Uterus (tissue), 4 donors: ENCODE measurements at places on chromosomes 3 and 15. TPM values are rescaled to one million over a fixed set of nuclear protein-coding genes. Genes with fewer than 3 reads are reported as not detected.

GRCh38 chr3:99602183-99602582 is 36.2 kb upstream of the COL8A1 start:
- H3K4me3 ChIP-seq, result no peak overlapping the region
- DNase-seq, result no peak
- H3K27me3 ChIP-seq, result no peaks in the 10 kb centered on the region
- no peaks in the 10 kb centered on the region for H3K4me1 ChIP-seq

- DNase-seq, result no peak
- peak overlapping the region; percentile 12 for H3K27ac ChIP-seq
Measured at GRCh38 chr3:63955830-63956545, 43.8 kb upstream of the SCAANT1 start.

Gene SLC7A14
- not detected for total RNA-seq

Gene AMT
- total RNA-seq, result 12.5 TPM

- DNase-seq, result no peak
- no peak overlapping the region for H3K27ac ChIP-seq
- H3K36me3 ChIP-seq, result no peaks in the 10 kb centered on the region
- no peaks in the 10 kb centered on the region for H3K27me3 ChIP-seq
Measured at GRCh38 chr3:194025951-194026350, 110.0 kb upstream of the HES1 start.

- DNase-seq, result no peak
- no peak overlapping the region for H3K27ac ChIP-seq
- no peak overlapping the region for H3K4me3 ChIP-seq
- no peaks in the 10 kb centered on the region for H3K36me3 ChIP-seq
- peaks cover 8% of the 10 kb centered on the region for H3K27me3 ChIP-seq
Measured at GRCh38 chr15:52789008-52789600, 1.0 kb downstream of the ONECUT1 start.

- peaks cover 18% of the 10 kb centered on the region for H3K4me1 ChIP-seq
- H3K4me3 ChIP-seq, result no peak overlapping the region
- no peaks in the 10 kb centered on the region for H3K27me3 ChIP-seq
- H3K27ac ChIP-seq, result peak overlapping the region; percentile 43
- no peak for DNase-seq
Measured at GRCh38 chr3:46948830-46949671, 27.5 kb downstream of the CCDC12 start.

DNA sequence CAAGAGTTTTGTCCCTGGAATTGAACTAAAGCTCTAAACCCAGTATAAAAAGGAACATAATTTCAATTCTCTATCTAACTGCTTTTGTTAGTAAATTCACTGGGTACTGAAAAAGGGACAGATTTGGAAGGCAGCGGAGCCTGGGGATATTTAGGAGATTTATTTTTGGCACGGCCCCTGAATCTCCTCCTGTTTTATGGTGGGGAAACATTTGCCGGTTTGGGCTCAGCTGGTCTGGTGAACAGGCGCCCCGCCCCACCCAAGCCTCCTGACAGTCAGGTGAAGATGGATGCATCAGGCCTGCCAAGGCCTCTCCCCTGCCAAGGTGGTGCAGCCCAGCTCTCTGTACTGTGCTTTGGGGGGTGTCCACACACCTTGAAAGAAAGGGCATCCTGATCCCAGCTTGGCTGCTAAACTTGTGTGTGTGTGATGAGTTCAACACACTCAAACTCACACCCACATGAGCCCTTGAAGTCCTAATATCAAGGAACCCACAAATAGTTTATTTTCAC is 46.3 kb downstream of the EBLN2 start:
- H3K36me3 ChIP-seq, result no peaks in the 10 kb centered on the region
- no peak overlapping the region for H3K4me3 ChIP-seq
- H3K4me1 ChIP-seq, result no peaks in the 10 kb centered on the region
- no peak overlapping the region for H3K27ac ChIP-seq
- no peak for DNase-seq

DNA sequence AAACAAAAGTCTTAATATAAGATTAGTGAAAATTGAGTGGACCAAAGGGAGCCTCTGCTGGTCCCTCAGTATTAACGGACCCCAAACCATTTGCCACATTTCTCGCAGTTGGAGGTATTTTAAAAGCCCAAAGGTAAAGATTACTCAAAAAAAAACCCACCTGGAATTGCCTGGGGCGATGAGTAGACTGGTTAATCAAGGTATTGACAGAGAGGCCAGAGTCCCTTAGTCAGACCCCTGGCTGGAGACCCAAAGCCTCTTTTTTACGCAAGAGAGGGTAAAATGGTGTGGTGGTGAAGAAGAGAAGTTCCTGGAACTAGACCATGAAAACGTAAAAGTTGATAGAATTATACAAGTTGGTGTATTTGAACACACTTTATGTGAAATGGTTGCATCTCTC is 137.2 kb downstream of the IMPG2 start:
- H3K27ac ChIP-seq, result no peak overlapping the region
- DNase-seq, result no peak
- H3K36me3 ChIP-seq, result no peaks in the 10 kb centered on the region
- no peaks in the 10 kb centered on the region for H3K27me3 ChIP-seq

Gene GOLIM4
- total RNA-seq, result 85.1 TPM

DNA sequence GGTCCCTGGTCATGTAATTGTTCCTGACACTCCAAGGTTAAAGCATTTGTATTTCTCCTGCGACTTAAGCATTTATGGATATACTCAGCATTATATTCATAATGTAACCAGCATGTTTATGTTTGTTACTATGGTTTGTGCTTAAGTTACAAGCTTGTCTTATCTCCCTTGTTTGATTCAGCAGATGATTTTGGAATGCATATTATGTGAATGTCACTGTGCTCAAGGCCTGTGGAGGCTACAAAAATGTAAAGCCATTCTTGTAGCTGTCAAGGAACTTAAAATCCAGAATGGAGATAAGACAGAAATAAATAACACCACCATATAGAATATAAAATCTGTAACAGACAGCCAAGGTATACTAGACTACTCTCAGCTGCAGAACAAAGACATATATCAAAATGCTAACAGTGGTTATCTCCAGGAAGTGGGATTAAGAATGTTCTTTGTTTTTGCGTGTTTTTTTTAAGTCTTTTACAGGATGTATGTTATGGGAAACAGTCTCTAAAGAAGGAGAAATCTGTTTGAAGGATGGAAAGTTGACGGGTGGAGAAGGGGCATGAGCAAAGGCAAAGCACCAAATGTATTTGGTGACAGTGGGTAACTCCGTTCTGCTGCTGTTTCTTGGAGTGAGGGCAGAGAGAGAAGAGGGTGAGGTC is 61.4 kb downstream of the IGF2BP2 start:
- no peaks in the 10 kb centered on the region for H3K27me3 ChIP-seq
- peak overlapping the region; percentile 84 for H3K27ac ChIP-seq
- no peaks in the 10 kb centered on the region for H3K36me3 ChIP-seq
- no peaks in the 10 kb centered on the region for H3K4me1 ChIP-seq
- no peak for DNase-seq
- H3K4me3 ChIP-seq, result no peak overlapping the region

DNA sequence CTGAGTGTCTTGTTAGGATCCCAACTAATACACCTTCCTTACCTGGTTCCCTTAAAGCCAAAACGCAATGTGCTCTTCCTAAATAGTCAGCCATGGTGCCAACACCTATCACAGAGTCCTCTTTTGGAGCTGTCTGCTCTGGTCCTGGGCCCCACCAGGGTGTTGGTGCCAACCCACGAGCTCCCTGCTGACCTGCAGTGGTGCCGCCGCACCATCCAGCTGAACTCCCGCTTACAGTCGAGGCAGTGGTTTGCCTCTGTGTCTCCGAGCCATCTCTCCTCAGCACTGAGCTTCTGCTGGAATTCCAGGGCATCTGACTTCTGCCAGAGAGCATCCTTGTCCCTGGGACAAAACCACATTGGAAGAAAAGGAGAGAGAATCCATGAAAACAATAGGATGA is 15.9 kb downstream of the CXCR6 start:
- DNase-seq, result no peak
- H3K4me1 ChIP-seq, result no peaks in the 10 kb centered on the region
- no peaks in the 10 kb centered on the region for H3K27me3 ChIP-seq
- no peaks in the 10 kb centered on the region for H3K36me3 ChIP-seq
- H3K4me3 ChIP-seq, result no peak overlapping the region

Gene ANKRD34C
- total RNA-seq, result not detected

- H3K4me3 ChIP-seq, result no peak overlapping the region
- H3K27ac ChIP-seq, result no peak overlapping the region
- no peaks in the 10 kb centered on the region for H3K27me3 ChIP-seq
- DNase-seq, result no peak
- H3K36me3 ChIP-seq, result no peaks in the 10 kb centered on the region
Measured at GRCh38 chr3:86774082-86774691, 216.8 kb downstream of the VGLL3 start.

Gene GOLGA8R
- total RNA-seq, result 0.29 TPM

DNA sequence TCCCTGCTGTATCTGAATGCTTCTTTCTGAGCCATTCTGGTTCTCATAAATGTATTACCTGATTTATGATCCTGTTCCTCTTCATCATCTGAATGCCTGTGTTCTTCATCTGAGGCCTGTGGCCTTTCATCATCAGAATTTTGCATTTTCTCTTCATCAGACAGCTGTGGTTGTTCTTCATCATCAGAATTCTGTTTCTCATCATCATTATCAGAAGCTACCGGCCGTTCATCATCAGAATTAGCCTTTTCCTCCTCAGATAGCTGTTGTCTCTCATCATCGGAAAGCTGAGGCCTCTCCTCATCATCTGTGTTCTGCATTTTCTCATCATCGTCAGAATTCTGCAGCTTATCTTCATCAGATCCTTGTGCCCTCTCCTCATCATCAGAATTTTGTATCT is 5.9 kb downstream of the LEO1 start:
- H3K4me3 ChIP-seq, result no peak overlapping the region
- no peaks in the 10 kb centered on the region for H3K4me1 ChIP-seq
- H3K36me3 ChIP-seq, result no peaks in the 10 kb centered on the region
- no peaks in the 10 kb centered on the region for H3K27me3 ChIP-seq
- H3K27ac ChIP-seq, result no peak overlapping the region
- no peak for DNase-seq

DNA sequence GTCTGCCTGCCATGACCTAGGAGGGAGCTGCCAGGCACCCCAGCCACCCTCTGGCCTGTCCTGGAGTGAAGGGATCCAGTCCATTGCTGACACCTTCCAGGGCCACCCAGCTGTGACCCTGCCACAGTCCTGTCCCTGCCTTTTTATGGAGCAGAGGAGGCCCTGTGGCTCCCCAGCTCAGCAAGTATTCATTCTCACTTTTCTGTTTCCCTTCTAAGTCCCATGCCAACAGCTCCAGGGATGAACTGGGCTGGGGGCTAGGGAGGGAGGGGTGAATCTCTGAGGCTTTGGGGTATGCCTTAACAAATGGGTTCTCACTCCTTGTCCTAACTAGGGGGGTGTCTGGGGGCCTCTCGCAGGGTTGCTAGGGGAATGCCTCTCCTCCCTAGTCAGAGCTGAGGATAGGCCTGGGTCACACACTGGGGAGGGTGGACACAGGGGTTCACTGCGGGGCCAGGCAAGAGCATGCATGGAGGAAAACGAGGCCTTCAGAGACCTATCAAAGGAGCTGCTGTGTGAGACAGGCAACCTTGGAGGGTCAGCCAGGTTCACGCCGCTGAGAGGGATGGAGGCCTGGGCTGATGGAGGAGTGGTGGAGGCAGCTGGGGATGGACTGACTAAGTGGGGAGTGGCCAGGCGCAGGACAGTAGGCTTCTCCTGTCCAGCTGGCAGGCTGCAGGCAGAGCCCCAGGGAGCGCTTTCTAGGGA is 31.8 kb downstream of the EPHB3 start:
- DNase-seq, result peak; percentile 78
- H3K36me3 ChIP-seq, result no peaks in the 10 kb centered on the region
- peaks cover 10% of the 10 kb centered on the region for H3K4me1 ChIP-seq
- H3K27ac ChIP-seq, result peak overlapping the region; percentile 81
- H3K4me3 ChIP-seq, result no peak overlapping the region

- H3K36me3 ChIP-seq, result no peaks in the 10 kb centered on the region
- no peaks in the 10 kb centered on the region for H3K4me1 ChIP-seq
- H3K27me3 ChIP-seq, result no peaks in the 10 kb centered on the region
Measured at GRCh38 chr15:27820232-27820631, 278.9 kb downstream of the OCA2 start.

Gene CHST2
- 3.3 TPM for total RNA-seq

Gene NANOGP8
- not detected for total RNA-seq

DNA sequence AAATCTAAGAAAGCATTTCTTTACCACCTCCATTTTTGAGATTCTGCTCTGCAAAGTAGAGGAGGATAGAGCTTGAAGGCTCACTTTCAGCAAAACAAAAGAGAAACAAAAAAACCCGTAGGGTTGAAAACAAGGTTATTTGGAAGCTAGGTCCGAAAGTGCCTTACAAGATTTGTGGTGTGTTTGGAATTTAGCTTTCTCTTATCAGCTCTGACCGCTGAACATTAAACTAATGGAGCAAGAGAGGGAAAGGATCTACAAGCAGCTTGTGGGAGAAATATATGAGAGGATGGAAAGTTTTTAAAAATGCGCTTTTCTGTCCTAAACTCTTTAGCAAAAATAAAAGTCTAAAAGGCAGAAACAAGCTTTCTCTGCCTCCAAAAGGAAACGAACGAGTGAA is 545.5 kb downstream of the NTRK3 start:
- no peaks in the 10 kb centered on the region for H3K36me3 ChIP-seq
- no peak for DNase-seq
- H3K4me3 ChIP-seq, result no peak overlapping the region
- no peaks in the 10 kb centered on the region for H3K27me3 ChIP-seq
- H3K27ac ChIP-seq, result peak overlapping the region; percentile 76

DNA sequence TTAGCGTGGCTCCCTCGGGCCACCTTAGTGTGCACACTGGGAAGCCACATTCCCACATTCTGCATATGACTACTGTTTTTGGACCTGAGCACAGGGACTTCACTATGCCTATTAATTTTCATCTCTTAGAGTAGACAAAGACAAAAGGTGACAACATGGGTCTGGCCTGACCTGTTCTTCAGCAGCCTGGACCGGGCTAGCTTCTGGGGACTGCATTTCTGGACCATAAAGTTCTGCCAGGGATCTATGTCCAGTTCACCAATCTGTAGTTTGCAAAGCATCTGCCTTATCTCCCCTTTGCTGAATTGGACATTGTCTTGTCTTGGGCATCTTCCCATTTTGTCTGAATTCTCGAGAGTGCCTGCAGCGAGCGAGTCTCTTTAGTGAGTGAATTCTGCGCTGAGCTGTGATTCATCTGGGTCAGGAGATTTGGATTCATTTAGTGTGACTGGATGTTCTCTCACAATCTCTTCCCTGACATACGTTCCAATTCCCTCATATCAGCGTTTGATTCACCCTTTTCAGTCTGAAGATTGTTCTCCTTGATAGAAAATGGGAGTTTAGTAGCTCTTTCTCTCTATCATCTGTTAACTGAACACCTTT is 112.2 kb upstream of the PLXNA1 start:
- DNase-seq, result peak; percentile 23
- no peaks in the 10 kb centered on the region for H3K36me3 ChIP-seq
- no peak overlapping the region for H3K4me3 ChIP-seq
